ENCODE measurements at places on chromosomes 12 and 14.

- DNase-seq: no peak
Observed at GRCh38 chr14:88005050-88005481, at the start of gene GPR65. Gene GPR65, plus strand, starts transcription at chr14:88005135. Its CDS starts 5,713 bp downstream, at chr14:88010848.

DNA sequence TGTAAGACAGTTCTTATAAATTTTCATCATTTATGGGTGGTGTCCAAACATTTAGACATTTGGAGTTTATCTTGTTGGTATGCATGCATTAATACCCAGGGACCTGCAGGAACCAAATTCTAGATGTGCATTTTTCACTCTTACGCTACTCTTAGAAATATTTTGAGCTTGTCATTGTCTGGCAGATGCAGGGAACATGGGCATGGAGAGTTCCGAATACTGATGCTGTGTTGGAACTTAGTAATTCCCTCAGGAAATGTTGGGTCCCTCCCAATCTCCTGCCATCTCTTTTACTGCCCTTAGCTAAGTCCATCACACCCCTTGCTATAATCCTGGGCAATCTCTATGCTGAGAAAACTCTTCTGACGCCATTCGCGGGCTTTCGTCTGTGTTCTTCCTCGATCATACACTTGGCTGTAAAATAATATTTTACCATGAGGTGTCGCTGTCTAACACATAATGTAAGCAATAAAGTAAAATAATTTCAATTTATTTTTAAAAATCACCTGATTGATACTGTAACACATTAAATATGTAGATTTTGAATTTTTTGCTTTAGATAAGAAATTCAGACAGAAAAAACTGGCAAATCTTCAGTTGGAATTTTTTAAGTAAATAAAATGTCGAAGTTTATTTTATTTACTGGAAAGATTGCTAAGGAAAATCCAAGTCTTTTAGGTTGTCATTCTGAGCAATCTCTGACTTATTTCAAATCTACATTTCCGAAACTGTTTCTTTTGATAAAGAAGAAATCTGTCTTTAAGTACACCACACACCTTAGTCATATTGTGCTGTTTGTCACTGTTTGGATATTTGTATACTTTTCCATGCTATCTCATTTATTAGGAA lies 304.1 kb upstream of the SSTR1 start:
- DNase-seq: no peak

- DNase-seq: no peak
Observed at GRCh38 chr14:36223558-36223957, 47.0 kb upstream of the PTCSC3 start.

DNA sequence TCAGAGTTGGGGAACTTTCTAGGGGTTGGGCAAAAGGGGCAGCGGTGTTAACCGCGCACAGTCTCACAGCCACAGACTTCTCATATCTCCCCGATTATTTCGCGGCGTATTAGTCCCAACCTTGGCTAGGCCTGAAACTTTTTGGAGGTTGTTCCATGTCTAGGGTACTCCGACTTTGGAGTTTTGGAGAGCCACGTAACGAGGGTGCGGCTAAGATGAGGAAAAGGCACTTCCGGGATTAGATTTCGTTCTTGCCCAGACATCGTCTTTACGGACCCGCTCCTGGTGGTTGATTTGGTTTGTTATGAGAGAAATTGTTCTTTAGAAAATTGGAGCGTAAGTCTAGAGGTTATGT lies 513 bp downstream of the CCNK start:
- no peak for DNase-seq

GRCh38 chr12:116934908-116935705 lies 24.4 kb downstream of the FBXW8 start:
- DNase-seq: no peak

DNA sequence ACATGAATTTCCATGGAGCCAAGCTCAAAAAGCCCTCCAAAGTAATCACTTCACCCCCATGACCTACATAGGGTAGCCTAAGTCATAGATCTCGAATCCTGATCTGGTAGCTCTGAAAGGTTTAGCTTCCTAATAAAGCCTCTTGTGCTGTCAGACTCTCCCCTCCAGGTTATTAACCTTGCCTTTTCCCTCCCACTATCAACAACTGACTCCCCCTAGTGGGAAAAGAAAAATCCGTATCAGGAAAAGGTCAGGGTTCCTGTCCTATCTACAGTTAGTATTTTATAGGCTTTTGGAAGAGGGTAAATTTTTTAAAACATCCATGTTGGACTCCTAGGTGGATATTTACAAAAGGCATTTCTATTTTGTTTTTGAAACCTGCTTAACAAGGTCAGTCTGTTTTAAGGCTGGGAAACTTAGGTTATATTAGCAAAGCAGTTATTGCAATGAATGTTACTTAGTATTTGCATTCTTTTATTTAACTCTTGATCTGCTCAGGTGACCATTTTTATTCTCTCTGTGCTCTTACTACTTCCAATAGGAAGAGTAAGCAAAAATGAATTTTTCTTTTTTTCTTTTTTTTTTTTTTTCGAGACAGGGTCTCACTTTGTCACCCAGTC lies 8.0 kb downstream of the YY1 start:
- DNase-seq: no peak

DNA sequence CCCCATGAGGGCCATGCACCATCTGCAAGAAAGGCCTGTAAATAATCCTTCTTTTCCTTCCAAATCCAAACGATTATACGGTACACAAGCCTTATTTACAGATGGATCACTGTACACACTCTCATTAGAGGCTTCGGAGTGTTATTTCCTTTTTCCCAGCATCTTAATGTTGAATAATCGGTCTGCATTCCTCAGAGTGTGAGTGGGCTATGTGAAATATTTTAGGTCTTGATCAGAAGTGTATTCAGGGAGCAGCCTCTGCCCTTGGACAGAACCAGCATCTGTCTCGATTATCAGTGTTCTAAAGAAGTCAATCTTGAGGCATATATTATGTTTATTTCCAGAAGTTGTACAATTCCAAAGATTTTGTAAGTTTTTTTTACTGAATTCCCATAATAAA lies 340.6 kb downstream of the SEC23A start:
- no peak for DNase-seq

DNA sequence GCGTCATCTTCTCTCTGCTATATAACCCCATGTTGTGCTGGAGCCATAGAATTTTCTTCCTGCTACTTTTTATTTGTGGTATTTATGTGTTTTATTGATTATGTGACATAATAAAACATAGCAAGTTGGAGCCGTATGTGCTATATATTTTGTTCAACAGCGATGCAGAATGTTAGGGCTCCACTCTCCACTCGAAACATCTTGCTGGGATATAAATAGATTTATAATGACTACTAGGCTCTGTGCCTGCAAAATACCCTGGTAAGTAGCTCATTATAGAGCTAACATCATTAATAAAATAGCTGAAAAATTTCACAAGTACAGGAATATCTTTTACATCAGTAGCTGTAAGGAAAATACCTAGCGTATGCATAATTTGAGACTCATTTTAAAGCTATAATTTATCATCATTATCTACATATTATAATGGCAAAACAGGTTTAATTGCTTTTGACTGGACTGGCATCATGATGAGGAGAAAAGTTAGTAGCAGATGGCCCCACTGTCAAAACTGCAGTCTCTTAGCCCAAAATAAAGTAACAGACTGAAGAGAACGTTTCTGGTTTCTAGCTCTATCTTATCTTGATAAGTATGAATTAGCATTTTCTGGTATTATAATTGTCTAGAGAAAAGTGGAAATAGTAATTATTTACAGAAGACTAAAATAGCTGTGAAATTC lies 263.0 kb downstream of the NEDD1 start:
- no peak for DNase-seq

DNA sequence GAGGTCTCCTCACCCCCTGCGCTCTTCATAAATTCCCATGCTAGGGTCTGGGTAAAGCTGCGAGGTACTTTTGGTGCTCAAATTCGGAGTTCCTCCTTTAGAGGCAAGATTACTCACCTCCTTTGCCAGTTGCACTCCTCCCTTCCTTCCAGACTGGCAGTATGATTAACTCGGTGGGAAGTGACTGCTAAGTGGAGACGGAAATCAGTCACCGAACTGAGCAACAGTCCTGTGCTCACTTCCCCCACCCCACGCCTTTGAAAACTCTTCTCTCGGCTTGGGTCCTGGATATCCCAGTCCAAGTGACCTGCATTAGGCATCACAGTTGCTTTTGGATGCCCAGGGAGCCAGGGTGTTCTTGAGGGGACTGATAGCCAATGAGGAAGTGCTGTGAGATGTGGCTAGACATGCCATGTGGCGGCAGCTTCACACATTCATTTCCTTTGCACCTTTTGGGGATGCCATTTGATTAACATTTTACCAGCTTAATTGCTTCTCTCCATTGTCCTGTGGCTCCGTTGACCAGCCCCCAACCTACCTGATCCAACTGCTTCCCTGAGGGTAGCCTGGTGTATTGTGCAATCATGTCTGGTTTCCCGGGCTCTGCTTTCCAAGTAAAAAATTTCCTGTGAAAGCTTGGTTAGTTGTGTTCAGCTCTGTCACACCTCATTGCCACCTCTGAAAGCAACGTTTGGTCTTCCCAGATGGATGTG lies 840 bp downstream of the PNP start:
- peak; percentile 45 for DNase-seq

DNA sequence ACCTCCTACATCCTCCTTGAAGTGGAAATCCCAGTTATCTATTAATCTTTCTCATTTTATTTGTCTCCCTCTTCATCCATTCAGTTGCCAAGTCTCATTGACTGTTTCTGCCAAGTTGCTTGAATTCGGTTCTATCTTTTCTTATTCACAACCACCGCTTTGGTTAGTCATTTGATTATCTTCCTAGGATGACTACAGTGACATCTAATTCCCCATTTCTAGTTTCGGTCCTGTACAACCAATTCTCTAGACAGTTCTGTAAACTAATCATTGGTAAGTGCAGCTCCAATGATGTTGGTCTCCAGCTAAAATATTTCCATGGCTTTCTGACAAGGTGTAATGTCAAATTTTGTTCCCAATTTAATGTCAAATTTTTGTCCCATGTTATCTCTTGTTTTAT lies 220.1 kb downstream of the ADAMTS20 start:
- no peak for DNase-seq
